CD4-positive, alpha-beta T cell treated with Interleukin-2 at 100 ng/mL for 4 hours (primary cell): ENCODE measurements at places on chromosomes 5 and 9.

- DNase-seq = no peak
Observed at GRCh38 chr9:135344523-135344901, 135.1 kb upstream of the PPP1R26 start.

DNA sequence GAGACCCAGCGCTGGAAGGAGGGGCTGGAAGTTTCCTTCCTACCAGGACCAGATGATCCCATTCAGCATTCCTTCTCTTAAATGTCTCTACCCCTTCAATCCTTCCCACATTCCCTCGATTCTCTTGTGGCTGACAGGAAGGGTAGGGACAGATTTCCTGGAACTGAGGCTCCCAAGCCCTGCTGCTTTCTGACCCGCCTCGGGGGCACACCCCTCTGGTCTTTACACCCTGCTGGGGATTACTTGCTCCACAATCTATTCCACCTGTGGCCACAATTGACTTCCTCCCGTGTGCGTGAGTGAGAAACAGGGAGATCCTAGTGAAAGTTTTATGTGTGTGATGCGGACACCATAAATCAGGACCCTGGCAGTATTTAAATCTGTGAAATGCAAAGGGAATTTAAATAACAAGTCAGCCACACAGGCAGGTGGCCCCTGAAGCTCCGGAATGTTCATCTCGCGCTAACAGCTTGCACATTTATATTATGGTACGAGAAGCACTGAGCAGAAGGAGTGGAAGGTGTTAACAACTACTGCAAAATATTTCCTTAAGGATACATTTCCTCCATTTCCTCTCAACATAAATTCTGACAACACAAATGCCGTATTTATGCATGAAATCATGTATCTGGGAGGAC, 237.5 kb downstream of the SLIT3 start:
- no peak for DNase-seq

DNA sequence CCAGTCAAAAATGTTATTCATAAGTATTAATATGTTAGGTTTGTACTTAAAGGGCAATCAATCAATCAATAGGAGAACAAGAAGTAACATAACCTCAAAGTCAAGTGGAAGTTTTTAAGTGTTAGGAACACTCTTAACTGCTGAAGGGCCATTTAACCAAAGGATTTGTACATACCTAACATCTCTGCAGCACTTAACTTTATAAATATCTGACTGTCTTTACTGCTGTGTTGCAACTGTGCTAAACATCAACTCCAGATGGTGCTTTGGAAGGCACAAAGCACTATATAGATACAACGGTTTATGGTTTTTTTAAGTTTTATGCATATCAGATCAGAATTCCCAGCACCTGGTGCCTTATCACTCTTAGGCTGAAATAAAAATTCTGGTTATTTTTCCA, 604.9 kb upstream of the PTGER4 start:
- no peak for DNase-seq

- no peak for DNase-seq
Observed at GRCh38 chr9:18061856-18062255, 412.1 kb upstream of the ADAMTSL1 start.

GRCh38 chr5:74943905-74944304, 77.7 kb upstream of the FAM169A start:
- no peak for DNase-seq

GRCh38 chr5:78797936-78798672, 149.5 kb upstream of the LHFPL2 start:
- DNase-seq = no peak

DNA sequence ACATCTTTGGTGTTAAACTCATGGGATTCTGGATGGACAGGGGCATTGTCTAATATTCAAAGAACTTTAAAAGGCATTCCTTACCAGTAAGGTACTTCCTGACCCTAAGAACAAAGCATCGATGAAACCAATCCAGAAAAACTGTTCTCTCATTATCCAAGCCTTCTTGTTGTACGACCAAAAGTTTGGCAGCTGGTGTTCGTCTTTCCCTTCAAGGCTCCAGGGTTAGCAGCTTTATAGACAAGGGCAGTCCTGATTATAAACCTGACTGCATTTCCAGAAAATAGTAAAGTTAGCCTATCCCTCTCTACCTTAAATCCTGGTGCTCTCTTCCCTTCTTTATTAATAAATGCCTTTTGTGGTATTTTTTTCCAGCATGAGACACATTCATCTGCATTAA, 149.4 kb upstream of the MRPS30 start:
- no peak for DNase-seq

- DNase-seq = no peak
Observed at GRCh38 chr5:129271308-129271707, 176.8 kb downstream of the ISOC1 start.

GRCh38 chr9:127694890-127695720, 11.7 kb upstream of the CFAP157 start:
- DNase-seq = no peak

GRCh38 chr9:23830929-23831730, 5.1 kb upstream of the ELAVL2 start:
- no peak for DNase-seq

GRCh38 chr5:19241690-19242089, 746.3 kb downstream of the CDH18 start:
- DNase-seq = no peak

DNA sequence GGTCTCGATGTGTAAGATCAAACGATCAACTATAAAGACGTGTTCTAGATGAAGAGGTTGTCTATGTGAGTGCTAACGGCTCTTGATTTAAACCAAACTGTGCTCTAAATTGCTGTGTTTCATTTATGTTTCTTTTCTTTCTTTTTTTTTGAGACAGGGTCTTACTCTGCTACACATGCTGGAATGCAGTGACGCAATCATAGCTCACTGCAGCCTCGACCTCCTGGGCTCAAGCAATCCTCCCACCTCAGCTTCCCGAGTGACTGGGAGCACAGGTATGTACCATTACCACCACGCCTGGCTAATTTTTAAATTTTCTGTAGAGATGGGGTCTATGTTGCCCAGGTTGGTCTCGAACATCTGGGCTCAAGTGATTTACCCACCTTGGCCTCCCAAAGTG, 24.0 kb upstream of the RNF130 start:
- no peak for DNase-seq

DNA sequence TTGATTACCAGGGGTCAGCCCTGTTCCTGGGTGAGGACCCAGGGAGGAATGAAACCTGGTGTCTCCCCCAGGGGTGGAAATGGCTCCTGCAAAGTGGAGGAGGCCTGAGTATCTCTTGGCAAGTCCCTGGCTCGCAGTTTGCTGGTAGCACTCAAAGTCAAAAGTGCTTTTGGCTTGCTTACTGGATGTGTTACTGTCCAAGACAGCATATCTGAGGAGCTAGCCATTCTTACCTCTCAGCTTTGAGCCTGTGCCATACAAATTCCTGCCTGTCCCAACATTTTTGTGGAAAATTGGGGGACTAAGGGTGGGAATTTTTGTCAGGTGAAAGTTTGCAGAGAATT, 9.9 kb downstream of the ZNF618 start:
- DNase-seq = no peak

- DNase-seq = no peak
Observed at GRCh38 chr5:61881821-61882487, 424.1 kb upstream of the KIF2A start.

- DNase-seq = peak; percentile 43
Observed at GRCh38 chr5:73160239-73160671, 12.7 kb upstream of the TMEM174 start.

DNA sequence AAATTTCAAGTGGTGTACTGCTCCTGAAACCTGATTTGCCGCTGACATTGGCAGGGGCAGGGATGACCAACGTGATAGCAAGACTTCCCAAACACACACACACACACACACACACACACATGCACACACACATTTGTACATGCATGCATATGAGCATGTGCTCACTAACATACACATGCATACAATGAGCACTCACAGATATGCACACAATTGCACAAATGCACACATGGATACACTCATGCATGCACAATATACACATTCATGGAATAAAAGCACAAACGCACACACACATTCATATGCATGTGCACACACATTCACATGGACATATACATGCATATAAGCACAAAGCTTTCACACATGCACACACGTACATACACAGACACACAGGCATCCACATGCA, 181.2 kb upstream of the ZNF618 start:
- DNase-seq = no peak

DNA sequence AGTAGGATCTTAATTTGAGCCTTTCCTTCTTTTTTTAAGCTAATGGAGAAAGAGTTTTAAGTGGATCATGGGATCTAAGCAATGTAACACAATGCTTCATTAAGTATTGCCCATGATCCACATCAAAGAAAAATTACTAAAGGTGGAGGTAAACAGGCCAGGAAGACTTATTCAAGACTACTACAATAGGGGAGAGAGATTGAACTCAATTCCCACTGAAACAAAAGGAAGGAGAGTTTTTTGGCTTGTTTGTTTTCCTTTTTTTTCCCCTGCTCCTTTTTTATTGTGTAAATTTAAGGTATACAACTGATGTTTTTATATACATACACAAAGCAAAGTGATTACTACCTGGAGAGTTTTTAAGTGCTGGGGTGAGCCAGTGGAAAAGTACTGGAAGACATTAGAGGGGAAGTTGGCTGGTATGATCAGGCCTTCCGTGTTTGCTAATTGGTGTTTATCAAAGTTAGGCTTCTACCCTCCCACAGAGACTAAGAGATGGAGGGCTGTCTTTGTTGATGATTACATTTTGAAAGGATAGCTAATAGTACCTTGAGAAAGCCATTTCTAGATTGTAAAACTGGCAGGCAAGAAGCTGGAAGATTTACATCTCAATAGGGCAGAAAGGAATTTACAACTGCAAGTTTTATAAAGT, 262.7 kb downstream of the CHSY3 start:
- no peak for DNase-seq

DNA sequence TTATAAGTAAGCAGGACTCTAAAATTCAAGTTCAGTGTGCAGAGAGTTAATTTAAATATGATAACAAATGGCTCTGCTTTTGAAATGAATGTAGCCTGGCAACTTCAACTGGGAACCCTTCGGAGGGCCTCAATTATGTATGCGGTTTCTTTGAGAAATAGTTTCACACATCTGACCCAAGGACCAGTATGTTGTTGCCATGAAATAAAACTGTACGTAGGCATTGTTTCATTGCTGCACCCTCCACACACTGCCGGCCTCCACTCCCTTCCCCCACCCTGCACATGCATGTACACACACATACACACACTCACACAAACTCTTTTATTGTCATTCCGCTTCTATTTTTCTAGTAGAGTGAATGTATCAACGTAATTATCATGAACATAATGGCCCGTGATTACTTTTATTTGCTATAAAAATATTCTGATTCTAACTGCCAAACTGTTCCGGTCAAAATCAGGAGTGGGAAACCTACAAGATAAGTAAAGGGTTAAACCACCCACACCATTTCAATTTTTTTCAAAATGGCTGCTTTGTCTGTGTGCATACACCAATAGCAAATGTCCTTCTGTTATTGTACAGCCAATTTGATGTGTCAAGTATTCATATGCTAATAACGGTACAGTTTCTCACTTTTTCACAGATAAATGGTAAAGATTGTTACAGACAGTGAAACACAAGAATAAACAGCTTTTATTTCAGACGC, 215.5 kb upstream of the TMEM161B start:
- DNase-seq = no peak

GRCh38 chr9:21728781-21729180, 73.7 kb upstream of the MTAP start:
- DNase-seq = no peak

DNA sequence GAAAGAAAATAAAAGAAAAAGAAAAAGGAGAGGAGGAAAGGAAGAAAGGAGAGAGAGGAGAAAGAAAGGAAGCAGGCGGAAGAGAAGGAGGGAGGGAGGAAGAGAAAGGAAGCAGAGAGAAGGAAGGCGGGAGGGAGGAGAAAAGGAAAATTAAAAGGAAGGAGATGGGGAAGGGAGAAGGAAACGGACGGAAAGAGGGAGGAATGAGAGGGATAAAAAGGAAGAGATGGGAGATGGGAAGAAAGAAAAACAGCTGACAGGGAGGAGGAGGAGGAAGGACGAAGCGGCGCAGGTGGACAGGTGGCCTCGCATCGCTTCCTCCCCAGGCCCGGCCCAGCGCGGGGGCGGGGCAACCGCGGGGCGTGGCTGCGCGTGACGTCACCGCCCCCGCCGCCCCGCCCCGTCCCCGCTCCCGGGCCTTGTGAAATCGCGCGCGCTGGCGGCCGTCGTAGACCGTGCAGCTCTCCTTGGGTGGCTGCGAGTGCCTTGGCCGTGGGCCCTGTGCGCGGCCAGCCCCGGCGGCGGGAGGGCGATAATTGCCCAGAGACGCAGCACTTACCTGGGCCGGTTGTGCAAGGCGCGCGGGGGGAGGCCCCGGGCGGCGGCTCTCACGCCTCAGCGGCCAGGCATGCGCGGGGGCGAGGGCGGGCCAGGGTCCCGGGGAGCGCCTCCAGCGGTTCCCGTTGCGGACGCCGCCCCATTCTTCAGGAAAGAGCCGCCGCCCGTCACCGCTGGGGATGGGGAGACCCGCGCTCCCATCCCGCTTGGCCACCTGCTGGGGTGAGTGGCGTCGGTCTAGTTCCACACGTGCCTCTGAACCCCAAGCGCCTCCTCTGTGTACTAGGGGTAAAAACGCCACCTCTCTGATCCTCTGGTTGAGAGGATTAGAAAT, 49.6 kb upstream of the FOXE1 start:
- DNase-seq = peak; percentile 76

DNA sequence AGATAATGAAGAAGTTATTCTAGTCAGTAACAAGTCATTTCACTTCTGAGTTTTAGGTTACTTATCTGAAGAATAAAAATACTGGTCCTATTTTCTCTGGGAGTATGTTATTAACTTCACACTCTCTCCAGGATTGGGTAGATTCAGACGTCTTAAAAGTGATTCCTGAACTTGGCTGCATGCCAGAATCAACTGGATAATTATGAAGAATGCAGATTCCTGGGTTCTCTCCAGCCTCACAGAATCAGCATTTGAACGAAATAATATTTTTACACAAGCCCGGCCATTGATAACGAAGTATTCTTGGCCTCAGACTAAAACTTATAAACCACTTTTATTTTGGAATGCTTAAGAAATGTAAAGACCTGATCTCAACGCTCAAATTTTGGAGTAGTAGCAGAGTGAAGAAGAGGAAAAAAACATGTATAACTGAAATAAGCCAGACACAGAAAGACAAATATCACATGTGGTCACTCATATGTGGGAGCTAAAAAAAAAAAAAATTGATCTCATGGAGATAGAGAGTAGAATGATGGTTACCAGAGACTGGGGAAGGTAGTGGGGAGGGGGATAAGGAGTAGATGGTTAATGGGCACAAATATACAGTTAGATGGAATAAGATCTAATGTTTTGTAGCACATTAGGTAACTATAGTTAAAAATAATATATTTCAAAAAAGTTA, 507.3 kb downstream of the ISL1 start:
- no peak for DNase-seq

DNA sequence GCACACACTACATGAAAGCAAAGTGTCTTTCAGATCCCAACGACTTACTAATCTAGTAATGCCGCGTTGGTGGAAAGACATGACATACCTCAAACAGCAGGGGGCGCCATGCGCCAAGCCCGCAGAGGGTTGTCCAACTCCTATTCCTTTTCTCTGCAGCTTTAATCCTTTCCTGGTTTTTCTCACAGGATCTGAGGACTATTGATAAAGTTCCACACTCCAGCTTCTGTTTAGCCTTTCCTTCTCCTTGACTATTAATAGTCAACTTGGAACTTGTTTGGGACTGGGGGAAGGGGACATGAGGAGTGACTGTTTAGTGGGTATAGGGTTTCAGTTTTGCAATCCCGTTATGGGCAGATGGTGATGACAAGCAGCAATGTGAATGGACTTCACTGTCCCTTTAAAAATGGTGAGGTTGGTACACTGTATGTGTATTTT, 62.9 kb downstream of the OTULIN start:
- DNase-seq = peak; percentile 77
